Adipocyte (in vitro differentiated cells): ENCODE measurements at places on chromosomes 6 and 20.

DNA sequence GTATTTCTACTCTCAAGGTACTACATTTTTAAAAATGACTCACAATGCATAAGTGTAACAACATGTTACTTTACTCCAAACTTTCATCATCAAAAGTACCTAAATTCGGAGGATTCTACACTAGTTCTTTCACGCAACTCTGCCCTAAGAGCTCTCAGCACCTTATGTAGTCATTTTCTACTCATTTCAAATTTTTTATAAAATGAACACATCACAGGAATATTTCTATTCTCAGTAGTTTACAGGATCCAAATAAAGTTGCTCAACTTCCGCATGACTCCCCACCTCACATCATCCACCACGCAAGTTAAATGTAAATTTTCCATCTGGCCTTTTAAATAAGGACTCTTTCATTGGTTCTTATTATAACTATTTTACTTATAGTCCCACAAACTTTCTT is 344.9 kb upstream of the MANEA start:
- no peak for DNase-seq

- DNase-seq: peak; percentile 2
These were observed 34.2 kb downstream of the MAFB start for GRCh38 chr20:40654876-40655275.

DNA sequence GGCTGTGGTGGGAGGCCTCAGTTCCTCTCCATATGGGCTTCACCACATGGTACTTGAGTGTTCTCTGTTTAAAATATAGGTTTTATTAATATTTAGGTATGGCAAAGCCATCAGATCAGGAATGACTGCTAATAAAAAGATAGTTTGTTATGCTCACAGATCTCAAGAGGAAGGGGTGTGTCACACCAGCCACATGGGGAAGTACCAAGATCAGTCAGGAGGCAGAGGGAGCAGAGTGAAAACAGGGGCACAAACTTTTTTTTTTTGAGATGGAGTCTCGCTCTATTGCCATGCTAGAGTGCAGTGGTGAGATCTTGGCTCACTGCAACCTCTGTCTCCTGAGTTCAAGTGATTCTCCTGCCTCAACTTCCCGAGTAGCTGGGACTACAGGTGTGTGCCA is 92.1 kb upstream of the GCM1 start:
- DNase-seq: no peak

DNA sequence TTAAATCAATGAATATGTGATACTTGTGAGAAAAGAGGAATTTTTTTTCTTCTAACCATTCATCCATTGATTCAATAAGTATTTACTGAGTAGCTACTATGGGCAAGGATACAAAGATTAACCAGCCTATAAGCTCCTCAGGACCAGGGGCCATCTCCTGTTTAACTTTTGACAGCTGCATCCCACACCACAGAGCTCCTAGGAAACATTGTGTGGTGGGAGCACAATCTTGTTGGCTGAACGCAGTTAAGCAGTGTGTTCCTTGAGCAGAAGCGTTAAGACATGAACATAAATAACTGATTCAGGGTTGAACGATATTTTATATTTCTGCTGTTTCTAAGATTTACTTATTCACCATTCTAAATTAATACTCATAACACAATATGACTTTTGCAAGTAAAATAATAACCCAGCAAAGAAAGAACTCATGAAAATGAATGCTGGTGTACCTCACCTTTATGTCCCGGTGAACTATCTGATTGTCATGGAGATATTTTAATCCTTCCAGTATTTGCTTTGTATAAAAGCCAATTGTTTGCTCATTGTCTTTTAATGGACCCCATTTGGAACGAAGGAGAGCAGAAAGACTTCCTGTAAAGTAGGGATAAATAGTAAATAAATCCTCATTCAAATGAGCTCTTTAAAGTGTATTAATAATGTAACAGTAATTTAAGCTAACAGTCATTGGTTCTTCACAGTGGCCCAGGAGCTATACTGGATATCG is 62.6 kb upstream of the MAP7 start:
- DNase-seq: no peak

GRCh38 chr20:62887152-62887859 is 25.7 kb upstream of the TCFL5 start:
- peak; percentile 54 for DNase-seq

DNA sequence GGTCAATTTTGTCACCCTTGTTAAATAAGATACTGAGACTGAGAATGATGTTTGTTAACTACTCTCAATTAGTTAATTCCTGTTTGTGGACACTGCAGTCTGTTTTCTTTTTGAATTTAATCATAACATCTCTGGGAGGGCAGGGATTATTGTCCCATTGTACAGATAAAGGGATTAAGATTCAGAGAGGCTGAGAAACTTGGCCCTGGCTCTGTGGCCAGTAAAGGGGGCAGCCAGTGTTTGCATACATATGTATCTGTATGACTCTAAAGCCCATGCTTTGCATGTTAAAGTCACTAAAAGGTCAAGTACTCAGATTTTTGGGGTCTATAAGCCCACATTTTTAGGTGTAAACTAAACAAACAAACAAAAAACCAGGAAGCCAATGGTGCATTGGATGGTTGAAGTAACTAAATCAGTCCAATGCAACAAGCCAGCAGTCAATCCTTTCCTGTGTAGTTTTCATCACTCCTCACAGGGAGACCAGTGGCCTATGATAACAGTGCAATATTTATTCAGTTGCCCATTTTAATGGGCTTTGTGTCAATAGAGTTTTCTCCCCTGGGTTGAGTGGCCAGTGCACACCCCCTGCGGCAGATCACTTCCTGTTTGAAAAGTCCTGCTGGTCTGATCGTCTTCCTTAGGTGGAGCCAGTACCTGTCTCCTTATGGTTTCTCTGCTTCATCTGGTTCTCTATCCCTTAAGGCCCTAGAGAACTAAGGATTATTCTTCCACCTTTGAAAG is 106.7 kb downstream of the SLX4IP start:
- DNase-seq: no peak

DNA sequence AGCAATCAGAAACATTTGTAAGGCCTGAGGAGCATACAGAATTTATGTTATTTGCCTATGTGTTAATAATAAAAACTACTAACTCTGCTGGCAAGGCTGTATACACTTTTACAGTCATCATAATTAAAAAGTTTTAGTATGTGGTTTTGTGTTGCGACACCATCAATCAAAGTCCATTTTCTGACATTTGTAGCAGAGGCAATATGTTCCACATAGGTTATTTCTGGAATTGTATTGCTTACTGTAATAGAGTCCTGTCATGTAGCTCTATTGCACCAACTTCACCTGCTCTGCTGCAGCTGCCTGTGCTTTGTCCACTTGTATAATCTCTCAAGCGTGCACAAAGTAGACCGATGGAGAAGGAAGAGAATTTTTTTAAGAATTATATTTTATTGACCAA is 501.8 kb downstream of the HACE1 start:
- no peak for DNase-seq

GRCh38 chr6:80594461-80594860 is 488.0 kb downstream of the BCKDHB start:
- peak; percentile 12 for DNase-seq

- no peak for DNase-seq
These were observed 9.2 kb downstream of the DTNBP1 start for GRCh38 chr6:15653581-15653980.

DNA sequence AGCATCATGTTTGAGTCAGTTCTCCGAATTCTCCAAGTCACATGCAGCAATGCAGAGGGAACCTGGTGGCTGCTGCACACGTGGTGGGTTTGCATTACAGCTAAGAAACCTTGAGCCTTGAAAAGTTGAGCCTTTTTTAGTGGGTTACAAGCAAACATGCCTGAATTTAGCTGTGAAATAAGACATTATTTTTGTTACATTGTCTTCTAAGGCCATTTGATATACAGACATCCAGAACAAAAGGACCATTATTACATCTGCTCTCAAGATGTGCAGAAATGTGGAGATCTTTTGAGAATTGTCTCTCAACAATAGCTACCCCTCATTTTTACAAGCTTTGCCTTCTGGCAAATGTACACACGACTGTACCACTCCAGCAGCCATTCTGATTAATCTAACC is 720.5 kb upstream of the SLC35B3 start:
- DNase-seq: no peak

DNA sequence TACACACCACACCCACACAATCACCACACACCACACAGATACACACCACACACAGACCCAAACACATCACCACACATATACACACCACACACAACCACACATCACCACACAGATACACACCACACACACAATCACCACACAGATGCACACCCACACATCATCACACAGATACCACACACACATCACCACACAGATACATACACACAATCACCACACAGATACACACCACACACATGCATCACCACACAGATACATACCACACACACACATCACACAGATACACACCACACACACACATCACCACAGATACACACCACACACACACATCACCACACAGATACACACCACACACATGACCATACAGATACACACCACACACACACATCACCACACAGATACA is 73.2 kb downstream of the GRM4 start:
- no peak for DNase-seq

DNA sequence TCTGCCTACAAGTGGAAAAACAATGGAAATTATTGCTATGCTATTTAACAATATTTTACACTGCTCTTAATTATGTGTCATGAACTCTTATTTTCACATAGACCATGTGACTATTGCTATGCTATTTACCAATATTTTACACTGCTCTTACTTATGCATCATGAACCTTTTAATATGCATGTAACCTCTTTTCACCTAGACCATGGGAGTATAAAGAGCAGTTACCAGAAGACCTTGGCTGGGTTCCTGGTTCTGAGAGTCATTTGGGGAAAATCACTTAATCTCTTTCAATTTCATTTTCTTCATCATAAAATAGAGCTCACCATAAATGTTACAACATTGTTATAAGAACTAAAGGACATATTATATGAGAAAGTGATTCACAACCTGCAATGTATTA is 223.8 kb upstream of the RNF217 start:
- DNase-seq: no peak

DNA sequence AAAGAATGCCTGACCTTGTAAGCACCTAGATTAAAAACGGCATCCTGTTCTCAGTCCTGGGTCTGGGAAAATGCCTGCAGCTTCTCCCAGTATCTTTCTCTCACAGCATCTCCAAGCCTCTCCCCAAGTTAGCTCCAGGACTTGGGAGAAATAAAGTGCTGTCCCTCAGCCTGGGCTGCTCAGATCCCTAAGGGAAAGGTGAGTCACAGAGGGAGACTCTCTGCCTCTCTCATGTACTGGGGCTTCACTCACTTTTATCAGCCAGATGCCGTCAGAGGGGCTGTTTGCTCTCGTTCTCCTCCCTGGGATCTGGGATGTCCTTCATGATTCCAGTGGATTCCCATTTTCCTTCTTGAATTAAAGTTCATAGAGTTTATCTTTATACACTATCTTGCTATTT is 293.6 kb downstream of the COL12A1 start:
- DNase-seq: no peak

GRCh38 chr6:30722280-30723112 is 2.3 kb downstream of the TUBB start:
- DNase-seq: peak; percentile 86

DNA sequence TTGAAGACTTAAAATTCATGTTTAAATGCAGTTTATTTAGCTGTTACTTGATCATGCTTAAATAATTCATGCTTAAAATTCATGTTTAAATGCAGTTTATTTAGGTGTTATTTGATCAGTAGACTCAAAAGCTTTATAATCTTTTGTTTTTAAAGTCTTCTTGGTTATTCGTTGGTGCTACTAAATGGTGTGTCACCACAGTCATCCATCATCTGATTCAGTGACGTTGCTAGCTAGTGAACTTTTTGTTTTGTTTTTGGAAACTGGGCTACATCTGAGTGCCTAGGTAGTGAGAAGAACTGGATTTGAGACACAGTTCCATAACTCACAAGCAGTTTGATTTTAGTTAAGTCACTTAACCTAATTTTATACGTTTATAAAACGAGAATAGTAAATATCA is 20.9 kb downstream of the SCAF8 start:
- no peak for DNase-seq
